Endothelial cell of umbilical vein (primary cell): ENCODE measurements at places on chromosomes 6 and 20. TPM values are rescaled to one million over a fixed set of nuclear protein-coding genes. Genes with fewer than 3 reads are reported as not detected.

- H3K27ac ChIP-seq = no peak overlapping the region
- H3K4me1 ChIP-seq = peaks cover 6% of the 10 kb centered on the region
- DNase-seq = peak; percentile 92
- no peak overlapping the region for H3K4me3 ChIP-seq
- H3K27me3 ChIP-seq = no peaks in the 10 kb centered on the region
Measured at GRCh38 chr6:2353412-2354137, 108.2 kb upstream of the GMDS start.

Gene GRIK2
- not detected in 2 replicates for polyA plus RNA-seq

Gene MOG
- not detected in 2 replicates for polyA plus RNA-seq

GRCh38 chr20:5222919-5223634 is 93.7 kb downstream of the PROKR2 start:
- no peaks in the 10 kb centered on the region for H3K36me3 ChIP-seq
- no peaks in the 10 kb centered on the region for H3K4me1 ChIP-seq
- no peak overlapping the region for H3K4me3 ChIP-seq
- H3K27me3 ChIP-seq = peaks cover 3% of the 10 kb centered on the region

Gene HLA-DMA
- polyA plus RNA-seq = 7.7 and 10.9 TPM in 2 replicates

DNA sequence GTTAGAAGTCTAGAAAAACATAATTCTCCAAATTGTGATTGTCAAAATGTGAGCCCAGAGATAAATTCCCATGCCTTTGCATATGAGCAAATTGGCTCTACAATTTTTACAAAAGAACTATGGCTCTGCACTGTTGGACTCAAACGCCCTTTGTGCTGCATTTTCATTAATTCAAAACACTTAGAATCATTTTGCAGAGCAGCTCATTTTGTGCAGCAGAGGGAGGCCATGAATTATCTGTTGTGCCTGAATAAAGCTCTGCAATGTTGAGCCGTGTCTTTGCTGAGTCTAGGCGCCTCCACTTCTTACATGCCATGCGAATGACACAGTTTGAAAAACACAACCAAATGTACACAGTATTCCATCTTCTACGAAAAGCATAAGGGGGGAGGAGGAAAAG is 230.2 kb downstream of the PRKN start:
- DNase-seq = no peak
- H3K4me1 ChIP-seq = no peaks in the 10 kb centered on the region
- no peaks in the 10 kb centered on the region for H3K27me3 ChIP-seq
- no peak overlapping the region for H3K27ac ChIP-seq

GRCh38 chr6:5726976-5727718 is 279.6 kb downstream of the NRN1 start:
- H3K4me3 ChIP-seq = no peak overlapping the region
- no peak for DNase-seq
- H3K27me3 ChIP-seq = no peaks in the 10 kb centered on the region
- no peaks in the 10 kb centered on the region for H3K36me3 ChIP-seq
- no peak overlapping the region for H3K27ac ChIP-seq

- no peak overlapping the region for H3K27ac ChIP-seq
- H3K4me1 ChIP-seq = no peaks in the 10 kb centered on the region
- H3K27me3 ChIP-seq = no peaks in the 10 kb centered on the region
- H3K4me3 ChIP-seq = no peak overlapping the region
- no peaks in the 10 kb centered on the region for H3K36me3 ChIP-seq
Measured at GRCh38 chr6:143015300-143015706, 45.4 kb upstream of the AIG1 start.

DNA sequence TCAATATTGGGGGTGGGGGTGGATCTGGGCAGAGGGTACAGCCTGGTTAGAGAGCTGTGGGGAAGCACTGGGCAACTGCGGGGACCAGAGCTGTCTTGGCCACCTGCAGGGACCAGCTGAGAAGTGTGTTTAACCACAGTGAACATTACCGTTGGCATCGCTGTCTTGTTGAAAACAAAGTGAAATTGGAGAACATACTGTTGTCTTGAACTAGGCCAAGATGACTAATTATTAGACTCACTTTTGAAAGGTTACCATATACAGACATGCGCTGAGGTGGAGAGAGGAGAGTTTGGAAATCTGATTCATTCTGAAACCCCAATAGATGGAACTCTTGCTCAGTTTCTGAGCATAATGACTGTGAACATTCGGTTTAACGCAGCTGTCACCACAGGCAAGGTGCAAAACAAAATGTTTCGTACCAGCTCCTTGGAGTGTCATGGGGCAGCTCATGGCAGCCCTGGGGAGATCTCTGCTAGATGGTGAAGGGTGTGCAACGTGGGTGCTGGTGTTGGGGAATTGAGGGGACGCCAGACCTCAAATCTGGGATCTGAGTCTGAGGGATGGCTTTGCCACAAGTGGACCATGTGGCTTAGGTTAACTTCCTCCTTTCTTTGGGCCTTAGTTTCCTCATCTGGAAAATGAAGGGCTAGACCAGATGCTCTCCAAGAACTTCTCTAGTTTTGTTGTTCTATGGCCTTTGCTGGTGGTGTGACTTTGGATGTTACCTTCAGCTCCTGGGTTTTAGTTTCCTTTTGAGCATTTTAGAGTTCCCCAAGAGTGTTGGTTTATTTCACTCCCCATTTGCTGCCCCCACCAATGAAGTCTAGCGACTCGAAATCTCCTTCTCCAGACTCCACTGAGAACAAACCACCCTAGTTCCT is 24.6 kb upstream of the GTSF1L start:
- no peaks in the 10 kb centered on the region for H3K36me3 ChIP-seq
- no peak for DNase-seq
- H3K27me3 ChIP-seq = no peaks in the 10 kb centered on the region
- no peak overlapping the region for H3K4me3 ChIP-seq
- H3K27ac ChIP-seq = no peak overlapping the region

Gene TBXT
- not detected in 2 replicates for polyA plus RNA-seq

Gene SEL1L2
- not detected in 2 replicates for polyA plus RNA-seq

Gene SAMD10
- polyA plus RNA-seq = 5.3 and 6.9 TPM in 2 replicates

DNA sequence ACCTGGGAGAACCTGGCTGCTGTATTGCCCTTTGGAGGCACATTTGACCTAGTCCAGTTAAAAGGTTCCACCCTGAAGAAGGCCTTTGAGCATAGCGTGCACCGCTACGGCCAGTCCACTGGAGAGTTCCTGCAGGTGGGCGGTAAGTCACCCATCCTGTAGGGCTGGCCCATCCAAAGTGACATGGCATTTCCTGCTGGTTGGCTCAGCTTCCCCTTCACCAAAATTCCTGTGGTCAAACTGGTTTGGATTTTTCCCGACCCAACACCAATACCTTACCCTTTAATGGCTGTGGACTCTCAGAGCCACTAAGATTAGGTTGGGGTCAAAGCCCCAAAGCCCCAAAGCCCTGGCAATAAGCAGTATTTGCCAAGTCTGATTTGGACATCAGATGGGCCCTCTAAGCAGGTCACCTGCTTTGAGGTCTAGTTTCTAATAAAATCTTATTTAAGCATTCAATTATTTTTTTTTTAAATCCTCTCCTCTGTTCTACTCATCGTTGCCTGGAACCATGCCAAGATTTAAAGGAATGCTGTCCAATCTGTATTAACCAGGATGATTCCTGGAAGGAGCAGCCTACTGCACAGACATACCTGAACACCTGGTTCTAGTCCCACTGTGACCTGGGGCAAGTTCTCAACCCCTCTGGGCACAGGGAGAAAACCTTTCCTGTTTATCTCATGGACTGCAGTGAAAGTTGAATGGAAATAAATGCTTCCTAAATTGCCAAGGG is 40.8 kb downstream of the NT5E start:
- no peaks in the 10 kb centered on the region for H3K36me3 ChIP-seq
- H3K27me3 ChIP-seq = no peaks in the 10 kb centered on the region
- H3K4me3 ChIP-seq = no peak overlapping the region
- no peak for DNase-seq
- no peak overlapping the region for H3K27ac ChIP-seq

DNA sequence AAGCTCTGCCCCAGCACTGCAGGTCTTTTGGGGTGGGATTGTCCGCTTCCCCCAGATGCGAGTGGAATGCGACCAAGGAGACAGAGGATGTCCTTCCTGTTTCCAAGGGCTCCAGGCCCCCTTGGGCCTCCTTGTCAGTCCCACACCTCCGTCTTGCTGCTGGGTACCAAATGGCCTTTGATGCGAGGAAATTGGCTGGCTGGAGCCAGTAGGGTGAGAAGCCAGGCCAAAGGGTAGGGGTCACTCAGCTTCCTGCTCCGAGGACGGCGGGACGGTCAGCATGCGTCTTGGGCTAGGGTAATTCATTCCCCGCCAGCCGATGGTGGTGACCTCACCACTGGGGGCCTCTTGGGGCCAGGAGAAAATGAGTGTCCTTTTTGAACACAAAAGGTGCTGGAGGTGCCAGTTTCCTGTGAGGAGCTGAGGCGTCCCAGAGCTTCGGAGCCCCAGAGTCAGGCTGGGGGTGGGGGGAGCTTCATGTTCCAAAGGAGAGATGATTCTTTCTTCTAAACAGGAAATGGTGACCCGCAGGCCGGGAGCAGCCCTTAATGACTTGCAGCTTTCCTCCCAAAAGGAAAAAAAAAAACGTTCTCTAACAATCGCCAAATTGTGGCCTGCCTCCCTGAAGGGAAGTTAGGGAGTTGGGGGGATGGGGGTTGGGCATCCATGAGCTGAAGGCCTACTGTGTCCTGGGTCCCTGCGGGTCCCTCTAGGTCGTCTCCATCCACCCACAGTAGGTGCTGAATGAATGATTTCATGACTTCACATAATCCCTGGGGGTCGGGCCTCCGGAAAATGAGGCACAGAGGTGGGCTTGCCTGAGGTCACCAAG is 6.7 kb downstream of the SNAI1 start:
- H3K36me3 ChIP-seq = peaks cover 12% of the 10 kb centered on the region
- H3K27me3 ChIP-seq = no peaks in the 10 kb centered on the region
- H3K27ac ChIP-seq = peak overlapping the region; percentile 94
- peaks cover 59% of the 10 kb centered on the region for H3K4me1 ChIP-seq
- no peak overlapping the region for H3K4me3 ChIP-seq

Gene SLC17A1
- polyA plus RNA-seq = not detected in 2 replicates

- no peak overlapping the region for H3K4me3 ChIP-seq
- peak; percentile 35 for DNase-seq
- H3K27ac ChIP-seq = no peak overlapping the region
Measured at GRCh38 chr20:36202891-36203338, 33.4 kb upstream of the AAR2 start.

Gene ZC2HC1B
- not detected in 2 replicates for polyA plus RNA-seq

DNA sequence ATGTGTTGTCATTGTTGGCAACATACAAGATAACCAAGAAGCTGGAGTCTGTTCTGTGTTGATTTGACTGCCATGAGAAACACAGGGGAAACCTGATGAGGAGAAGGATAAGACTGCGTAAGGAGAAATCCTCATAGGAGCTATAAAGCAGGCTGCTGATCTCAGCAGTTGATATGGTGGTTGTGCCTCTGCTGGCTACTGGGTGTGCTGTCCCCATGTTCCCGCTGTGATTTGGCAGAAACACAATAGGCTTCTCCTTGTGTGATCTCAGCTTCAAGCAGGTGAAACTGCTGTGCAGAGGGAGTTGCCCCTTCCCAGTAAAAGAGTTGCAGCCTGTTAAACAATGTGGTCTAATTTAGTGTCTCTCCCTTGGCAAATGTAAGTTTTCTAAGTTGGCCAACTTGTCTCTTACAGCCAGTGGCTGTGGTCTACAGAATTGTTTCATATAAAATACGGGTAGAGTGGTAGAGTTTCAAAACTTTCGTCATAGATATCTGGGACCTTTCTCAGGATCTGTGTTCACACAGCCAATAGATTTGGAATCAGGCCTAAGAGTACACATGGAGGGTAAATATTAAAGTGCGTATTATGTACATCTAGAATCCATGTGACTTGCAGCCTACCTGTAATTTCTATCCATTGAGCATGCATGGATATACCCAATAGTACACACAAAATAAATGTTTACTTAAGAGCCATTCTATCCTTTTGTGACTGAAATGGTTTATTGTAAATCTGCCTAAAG is 78.4 kb downstream of the RNF144B start:
- H3K27ac ChIP-seq = no peak overlapping the region
- no peak overlapping the region for H3K4me3 ChIP-seq
- H3K4me1 ChIP-seq = no peaks in the 10 kb centered on the region
- DNase-seq = no peak

DNA sequence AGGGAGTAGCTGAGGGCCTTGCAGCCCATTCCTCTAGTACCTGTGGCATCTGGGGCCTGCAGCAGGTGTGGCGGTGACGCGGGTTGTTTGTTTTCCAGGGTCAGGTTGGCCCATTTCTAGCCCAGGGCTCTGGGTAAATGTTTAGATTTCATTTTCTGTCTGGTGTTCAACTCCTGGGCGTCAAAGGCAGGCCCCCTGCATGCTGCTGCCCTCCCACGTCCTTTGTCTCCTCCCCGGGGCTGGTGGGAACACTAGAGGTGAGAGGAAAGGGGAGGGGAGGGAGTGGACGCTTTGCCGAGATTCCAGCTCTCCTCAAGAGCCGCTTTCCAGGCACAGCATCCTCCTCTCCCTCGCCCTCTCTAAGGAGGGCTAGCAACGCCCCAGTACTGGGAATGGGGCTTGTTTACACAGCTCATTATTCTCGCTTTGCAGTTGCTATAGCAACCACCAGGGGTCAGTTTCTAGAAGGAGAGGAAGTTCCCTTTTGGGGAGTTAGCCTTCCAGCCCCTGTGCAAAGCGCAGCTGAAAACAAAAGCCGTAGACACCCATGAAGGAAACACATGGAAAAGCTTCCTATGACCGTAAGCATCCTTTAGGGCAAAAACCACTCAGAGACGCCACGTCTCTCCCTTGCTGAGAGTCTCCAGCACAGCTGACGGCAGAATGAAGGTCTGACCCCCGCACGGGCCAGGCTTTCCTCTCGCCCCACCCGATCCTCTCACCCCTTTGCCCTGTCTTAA is 170.6 kb downstream of the LY86 start:
- H3K4me1 ChIP-seq = no peaks in the 10 kb centered on the region
- H3K36me3 ChIP-seq = no peaks in the 10 kb centered on the region
- H3K27me3 ChIP-seq = peaks cover 4% of the 10 kb centered on the region
- H3K4me3 ChIP-seq = no peak overlapping the region

Gene FABP7
- not detected in 2 replicates for polyA plus RNA-seq

DNA sequence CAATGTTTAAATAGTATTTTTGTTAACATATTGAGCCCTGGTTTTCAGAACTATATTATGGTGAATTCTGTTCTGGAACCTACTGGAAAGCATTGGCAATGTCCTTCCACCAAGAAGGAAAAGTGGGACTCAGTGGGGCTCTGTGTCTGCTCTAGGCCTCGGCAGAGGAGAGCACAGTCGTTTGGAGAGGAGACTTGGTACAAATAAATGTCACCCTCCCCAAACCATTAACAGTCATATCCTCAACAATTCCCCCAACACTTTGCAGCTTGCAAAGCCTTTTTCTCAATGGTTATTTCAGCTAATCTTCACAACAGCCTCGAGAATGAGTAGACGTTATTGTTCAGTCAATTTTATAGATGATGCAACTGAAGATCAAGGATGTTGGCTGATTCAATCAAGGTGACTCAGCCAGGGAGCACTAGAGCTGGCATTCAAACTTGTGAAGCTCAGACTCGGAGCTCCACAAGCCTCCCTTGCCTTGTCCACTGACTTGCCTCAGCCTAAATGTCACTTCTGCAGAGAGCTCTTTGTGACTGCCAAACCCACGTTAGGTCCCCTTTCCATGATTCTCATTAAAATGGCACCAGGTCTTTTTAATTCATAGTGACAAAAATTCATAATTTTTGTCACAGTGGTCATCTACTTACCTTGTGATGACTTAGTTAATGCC is 60.6 kb downstream of the TOX2 start:
- H3K27ac ChIP-seq = no peak overlapping the region
- H3K27me3 ChIP-seq = no peaks in the 10 kb centered on the region
- DNase-seq = no peak
- H3K4me1 ChIP-seq = no peaks in the 10 kb centered on the region
